ENCODE measurements at places on chromosomes 3 and 15.

DNA sequence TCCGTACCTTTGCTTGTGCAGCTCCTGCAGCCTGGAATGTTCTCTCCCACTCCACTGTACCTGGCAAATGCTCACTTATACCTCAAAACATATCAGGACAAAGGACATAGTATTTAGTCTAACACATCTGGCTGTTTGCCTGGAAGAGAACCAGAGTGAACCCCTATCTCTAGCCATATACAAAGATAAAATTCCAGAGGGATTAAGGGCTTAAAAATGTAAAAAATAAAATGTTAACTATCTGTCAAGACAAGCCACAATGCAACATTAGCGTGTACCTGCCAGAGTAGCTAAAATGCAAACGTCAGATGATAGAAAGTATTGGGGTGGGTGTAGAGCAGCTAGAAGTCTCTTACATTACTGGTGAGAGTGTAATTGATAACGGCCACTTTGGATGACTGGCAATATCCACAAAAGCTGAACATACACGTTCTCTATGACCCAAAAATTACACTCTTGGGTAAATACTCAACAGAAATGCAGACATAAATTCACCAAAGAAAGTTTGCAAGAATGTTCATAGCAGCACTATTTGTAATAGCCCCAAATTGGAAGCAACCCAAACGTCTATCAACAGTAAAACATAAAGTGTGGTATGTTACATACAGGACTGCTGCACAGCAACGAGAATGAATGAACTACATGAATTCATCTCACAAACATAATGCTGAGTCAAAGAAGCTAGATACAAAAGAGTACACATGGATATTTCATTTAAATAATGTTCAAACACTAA, 18.2 kb upstream of the ADPGK start:
- DNase-seq: no peak

DNA sequence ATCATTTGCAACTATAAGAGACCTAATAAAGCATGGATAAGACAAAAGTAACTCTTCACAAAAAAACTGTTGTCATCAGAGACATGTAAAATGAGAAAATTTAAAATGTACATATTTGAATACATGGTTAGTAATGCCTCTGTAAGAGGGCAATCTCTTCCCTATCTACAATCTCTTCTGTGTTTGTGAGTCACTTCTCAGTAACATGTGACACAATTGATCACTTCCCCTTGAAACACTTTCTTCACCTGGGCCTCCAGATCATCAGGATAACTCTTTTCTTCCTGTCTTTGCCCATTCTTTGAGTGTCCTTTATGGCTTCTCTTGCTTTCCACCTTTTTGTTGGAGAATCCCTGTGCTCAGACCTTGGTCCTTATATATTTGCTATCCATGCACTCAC, 50.4 kb downstream of the TFDP2 start:
- no peak for DNase-seq

GRCh38 chr3:29466442-29466841, 185.6 kb downstream of the RBMS3 start:
- no peak for DNase-seq

GRCh38 chr3:182913889-182914288, 66.4 kb downstream of the DCUN1D1 start:
- DNase-seq: no peak

DNA sequence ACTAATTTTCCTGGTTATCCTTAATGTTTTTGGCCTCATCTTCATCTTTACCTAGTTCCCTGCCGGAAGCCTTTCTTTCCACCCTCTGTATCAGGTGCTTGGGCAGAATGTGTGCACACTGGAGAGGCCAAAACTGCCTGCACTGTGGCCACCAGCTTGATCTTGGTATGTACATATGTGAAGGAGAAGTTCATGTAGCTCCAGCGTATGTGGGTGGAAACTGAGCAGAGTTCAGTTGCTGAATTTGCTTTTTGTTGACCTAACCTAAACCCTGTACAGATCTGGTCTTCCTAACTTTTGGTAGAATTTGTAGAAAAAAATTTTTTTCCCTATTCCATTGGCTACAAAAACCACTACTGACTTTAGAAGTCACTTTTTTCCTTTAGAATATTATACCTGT, 65.9 kb upstream of the IGSF10 start:
- no peak for DNase-seq

GRCh38 chr3:188053710-188054380, 100.1 kb upstream of the LPP start:
- no peak for DNase-seq

- peak; percentile 11 for DNase-seq
These were observed 2.8 kb downstream of the EFHB start for GRCh38 chr3:19931180-19931692.

- DNase-seq: no peak
These were observed 26.8 kb downstream of the NFKBIZ start for GRCh38 chr3:101876142-101876541.

DNA sequence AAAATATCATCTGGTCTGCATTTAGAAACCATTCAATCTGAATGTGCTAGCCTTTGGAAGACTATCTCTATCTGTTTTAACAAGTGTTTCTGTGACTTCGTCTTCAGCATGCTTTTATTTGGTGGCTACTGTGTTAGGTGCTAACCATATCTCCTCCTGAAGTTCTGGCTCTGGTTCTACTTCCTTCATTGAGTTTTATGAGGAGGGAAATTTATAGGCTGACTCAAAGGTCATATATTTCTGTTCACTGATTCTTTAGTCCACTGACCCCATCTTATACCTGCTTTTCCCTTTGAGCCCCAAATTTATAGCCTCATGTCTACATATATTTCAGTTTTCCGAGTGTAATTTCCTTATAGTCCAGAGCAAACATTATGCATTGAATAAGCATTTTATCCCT, 295.0 kb upstream of the RASGRP1 start:
- DNase-seq: no peak

GRCh38 chr3:128395500-128396162, 71.1 kb downstream of the DNAJB8 start:
- peak; percentile 14 for DNase-seq

DNA sequence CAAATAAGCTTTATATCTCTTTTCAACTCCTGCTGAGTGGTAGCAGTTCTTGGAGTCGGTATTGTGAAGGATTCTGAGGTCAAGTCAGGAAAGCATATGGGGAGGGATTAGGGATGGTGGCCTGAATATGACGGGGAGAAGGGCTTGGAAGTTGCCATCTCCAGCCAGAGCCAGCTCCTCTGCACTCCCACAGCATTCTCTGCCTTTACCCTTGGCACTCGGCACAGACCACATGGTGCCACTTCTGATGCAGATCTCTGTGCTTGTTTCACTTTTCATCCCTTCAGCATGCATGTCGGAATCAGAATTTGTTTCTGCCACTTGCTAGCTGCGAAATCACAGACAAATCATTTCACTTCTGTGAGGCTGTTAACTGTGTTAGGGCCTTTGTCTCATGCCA, 52.5 kb downstream of the RAB11A start:
- peak; percentile 26 for DNase-seq

DNA sequence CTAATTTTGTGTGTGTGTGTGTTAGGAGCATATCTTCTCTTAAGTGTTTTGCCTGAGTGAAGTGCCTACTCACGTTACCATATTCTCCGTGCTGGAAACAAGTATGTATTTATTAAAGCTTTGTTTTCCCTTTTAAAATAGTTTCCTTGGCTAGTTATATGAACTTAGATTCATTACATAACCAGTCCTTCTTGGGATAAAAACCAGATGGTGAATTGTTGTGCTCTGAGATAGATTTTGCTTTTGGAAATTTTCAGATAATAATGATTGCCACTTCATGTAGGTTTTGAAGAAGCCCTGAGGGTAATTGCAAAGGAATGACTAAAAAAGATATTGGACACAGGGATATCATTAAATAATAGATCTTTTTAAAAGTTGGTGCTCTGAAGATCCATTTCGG, 390.2 kb upstream of the SGO1 start:
- no peak for DNase-seq

GRCh38 chr3:134852893-134853351, 57.9 kb downstream of the EPHB1 start:
- DNase-seq: no peak

DNA sequence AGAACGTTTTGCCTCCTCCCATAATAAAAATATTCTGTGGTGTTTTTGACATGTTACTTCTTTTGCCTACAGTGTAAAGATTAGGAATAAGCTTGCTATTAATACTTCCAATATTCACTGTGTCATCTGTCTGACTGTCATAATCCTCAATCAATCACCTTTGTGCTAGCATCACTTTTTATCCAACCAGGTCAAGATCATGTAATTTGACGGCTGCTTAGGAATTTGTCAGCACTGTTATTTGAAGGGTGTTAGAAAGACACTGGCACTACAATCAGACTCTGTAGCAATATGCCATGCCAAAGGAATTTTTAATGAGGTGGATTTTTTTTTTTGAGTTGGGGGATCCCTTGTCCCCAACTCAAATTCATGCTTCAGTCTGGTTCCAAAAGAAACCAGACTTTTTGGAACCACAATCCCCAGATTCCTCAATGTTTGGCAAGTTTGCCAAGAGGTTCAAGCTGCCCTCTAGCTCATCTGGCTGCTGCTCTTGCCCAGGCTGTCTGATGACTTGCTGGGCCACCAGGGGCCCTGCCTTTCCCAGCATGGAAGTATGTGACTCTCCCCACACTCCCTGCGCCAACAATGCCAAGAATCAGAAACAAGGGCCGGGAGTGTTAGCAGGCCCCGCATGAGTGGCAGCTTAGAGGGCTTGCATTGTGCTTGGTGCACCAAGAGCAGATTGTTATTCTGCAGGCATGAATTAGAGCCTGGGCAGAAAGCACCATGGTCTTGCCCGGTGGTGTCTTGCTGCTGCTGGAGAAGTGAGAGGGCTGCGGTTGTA, 58.6 kb upstream of the TSC22D2 start:
- peak; percentile 89 for DNase-seq

DNA sequence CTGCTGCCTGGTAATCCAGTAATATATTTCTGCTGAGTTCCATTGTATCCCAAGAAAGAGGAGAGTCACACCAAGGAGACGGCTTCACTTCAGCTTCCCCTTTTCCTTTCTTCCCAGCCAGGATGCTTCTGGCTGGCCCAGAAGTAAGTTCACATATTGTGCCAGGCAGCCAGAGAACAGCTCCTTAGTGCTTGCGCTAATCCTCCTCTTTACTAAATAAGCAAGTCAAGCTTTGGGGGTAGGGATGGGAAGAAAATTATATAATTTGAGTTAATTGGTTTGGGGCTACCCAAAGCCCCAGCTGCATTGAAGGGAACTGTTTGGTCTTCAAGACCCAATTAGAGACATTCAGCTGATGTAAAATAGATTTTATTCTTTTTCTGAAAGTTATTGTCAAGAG, 218.8 kb upstream of the HES1 start:
- DNase-seq: no peak

DNA sequence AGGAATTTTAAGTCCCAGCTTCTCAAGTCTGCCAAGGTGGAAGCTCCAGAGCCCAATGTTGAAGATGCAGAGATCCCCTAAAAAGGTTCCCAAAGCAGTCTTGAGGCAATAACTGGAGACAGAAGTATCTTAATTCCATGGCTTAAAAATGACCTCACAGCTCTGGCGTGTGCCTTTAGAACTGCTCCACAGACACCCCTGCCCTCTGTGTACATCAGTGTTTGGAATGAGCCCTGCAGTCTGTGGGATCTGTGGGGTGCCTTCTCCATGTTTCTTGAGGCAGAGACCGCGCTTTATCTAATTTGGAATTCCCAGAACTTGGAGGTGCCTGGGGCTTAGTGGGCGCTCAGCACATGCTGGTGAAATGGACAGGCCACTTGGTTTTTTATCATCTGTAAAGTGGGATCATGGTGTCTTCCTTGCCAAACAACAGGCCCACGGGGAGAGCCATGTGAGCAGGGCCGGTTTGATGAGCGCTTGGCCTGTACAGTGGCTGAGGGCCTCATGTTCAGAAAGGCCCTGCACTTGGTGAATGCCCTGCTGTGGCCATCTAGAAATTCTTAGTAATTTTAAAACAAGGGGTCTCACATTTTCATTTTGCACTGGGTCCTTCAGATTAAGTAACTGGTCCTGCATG, 7.1 kb downstream of the ITGA11 start:
- no peak for DNase-seq

- DNase-seq: no peak
These were observed 19.5 kb upstream of the TIMP4 start for GRCh38 chr3:12178091-12178820.

GRCh38 chr15:68445351-68445750, 13.4 kb upstream of the ITGA11 start:
- DNase-seq: no peak

DNA sequence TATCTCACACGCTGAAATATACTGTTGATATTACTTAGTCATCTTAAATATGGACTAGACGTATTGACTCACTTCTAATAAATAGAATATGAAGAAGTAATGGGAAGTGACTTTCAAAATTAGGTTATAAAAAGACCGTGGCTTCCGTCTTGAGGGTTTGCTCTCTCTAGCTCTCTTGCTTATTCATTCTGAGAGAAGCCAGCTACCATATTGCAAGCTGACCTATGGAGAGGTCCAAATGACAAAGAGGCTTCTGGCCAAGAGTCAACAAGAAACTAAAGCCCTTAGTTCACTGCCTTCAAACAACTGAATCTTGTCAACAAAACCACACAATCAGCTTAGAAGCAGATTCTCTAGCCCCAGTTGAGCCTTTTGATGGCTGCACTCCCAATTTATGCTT, 46.1 kb downstream of the SLC9C1 start:
- no peak for DNase-seq

GRCh38 chr3:63386568-63386967, 108.5 kb downstream of the SYNPR start:
- no peak for DNase-seq

DNA sequence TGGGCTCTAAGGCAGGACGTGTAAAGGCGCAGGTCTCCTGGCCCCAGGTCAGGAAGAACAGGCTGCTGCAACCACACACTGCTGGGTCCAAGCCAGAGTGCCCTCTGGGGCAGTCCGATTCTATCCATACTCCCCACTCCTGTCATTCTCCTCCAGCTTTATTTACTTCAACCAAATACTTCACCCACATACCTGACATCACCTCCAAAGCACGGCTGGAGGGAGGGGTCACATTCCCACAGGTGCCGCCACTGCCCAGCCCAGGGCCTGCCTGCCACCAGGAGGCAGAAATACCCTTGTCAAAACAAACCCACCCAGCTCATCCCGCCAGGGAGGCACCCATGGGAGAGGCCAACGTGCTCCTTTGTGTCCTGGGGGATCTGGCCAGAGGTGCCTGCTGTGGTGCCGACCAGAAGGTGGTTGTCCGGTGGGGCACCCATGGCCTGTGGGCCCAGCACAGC, 100.4 kb downstream of the DAPK2 start:
- no peak for DNase-seq

GRCh38 chr15:25185156-25185710, 230.4 kb downstream of the SNRPN start:
- DNase-seq: no peak

Measured in hippocampal formation (tissue), 2 donors.